ENCODE measurements at places on chromosomes 12 and 14.

- H3K4me1 ChIP-seq = peaks cover 7% of the 10 kb centered on the region
- no peak for DNase-seq
- H3K27ac ChIP-seq = no peak overlapping the region
- H3K27me3 ChIP-seq = no peaks in the 10 kb centered on the region
- H3K36me3 ChIP-seq = no peaks in the 10 kb centered on the region
Observed at GRCh38 chr14:51784466-51784865, 75.9 kb upstream of the GNG2 start.

GRCh38 chr12:119036878-119037825 is 55.8 kb downstream of the SRRM4 start:
- no peak for DNase-seq
- H3K36me3 ChIP-seq = no peaks in the 10 kb centered on the region
- no peaks in the 10 kb centered on the region for H3K4me1 ChIP-seq
- no peaks in the 10 kb centered on the region for H3K27me3 ChIP-seq
- no peak overlapping the region for H3K4me3 ChIP-seq
- no peak overlapping the region for H3K27ac ChIP-seq

DNA sequence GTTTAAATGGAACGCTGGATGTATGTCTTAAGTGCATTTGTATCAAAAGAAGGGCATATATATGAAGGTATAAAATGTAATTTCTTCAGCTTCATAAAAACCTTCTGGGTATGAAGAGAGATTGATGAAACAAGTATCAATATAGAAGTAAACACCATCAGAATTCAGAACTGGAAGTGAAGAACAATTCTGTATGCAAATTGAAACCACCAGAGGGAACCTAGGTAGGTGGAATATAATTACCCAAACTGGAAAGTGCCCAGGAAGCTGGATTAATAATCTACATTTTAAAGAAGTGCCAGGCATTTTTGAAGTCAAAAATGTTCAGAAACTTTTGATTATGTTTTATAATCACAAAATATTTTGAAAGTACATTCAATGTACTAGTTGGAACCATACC is 336.2 kb upstream of the GARIN6 start:
- no peak for DNase-seq
- H3K4me1 ChIP-seq = no peaks in the 10 kb centered on the region
- no peak overlapping the region for H3K4me3 ChIP-seq
- no peak overlapping the region for H3K27ac ChIP-seq

GRCh38 chr12:108650083-108650482 is 16.4 kb upstream of the SELPLG start:
- H3K27me3 ChIP-seq = no peaks in the 10 kb centered on the region
- peaks cover 7% of the 10 kb centered on the region for H3K36me3 ChIP-seq
- DNase-seq = no peak
- no peak overlapping the region for H3K27ac ChIP-seq
- H3K4me1 ChIP-seq = peaks cover 4% of the 10 kb centered on the region
- no peak overlapping the region for H3K4me3 ChIP-seq

DNA sequence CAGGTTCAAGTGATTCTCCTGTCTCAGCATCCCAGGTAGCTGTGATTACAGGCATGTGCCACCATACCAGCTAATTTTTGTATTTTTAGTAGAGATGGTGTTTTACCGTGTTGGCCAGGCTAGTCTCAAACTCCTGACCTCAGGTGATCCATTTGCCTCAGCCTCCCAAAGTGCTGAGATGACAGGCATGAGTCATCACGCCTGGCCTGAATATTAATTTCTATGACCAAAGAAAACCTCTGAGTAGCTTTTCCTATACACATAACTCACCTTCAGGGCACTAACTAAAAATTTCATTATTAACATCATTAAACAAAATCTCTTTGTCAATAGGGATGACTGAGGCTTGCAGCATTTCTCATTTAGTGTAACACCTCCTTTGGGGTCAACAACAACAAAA is 259.6 kb upstream of the KRR1 start:
- no peak overlapping the region for H3K4me3 ChIP-seq
- no peak overlapping the region for H3K27ac ChIP-seq
- peaks cover 26% of the 10 kb centered on the region for H3K4me1 ChIP-seq
- no peaks in the 10 kb centered on the region for H3K36me3 ChIP-seq
- no peak for DNase-seq

Measured in esophagus squamous epithelium (tissue), 5 donors.